AG04450 (cell line): ENCODE measurements at places on chromosomes 12 and 14.

DNA sequence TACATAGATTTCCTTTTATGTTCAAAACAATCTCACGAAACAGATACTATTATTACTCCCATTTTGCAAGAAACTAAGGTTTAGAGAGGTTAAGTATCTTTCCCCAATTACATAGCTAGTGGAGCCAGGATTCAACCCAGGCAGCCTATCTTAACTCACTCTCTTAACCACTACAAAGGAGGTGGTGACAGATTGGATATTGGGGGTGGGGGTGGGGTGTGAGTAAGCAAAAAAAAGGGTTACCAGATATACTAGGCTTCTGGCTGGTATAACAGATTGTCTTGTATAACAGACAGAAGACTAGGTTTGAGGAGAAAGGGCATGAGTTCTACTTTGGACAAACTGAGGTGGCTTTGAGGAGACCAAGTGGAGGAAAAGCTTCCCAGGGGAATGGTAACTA lies 2.1 kb downstream of the GMFB start:
- DNase-seq: no peak

- no peak for DNase-seq
Observed at GRCh38 chr12:75986001-75986746, 45.4 kb downstream of the PHLDA1 start.

- DNase-seq: no peak
Observed at GRCh38 chr12:95789126-95790032, 1.2 kb downstream of the NTN4 start.

- DNase-seq: no peak
Observed at GRCh38 chr12:117919479-117919878, 49.3 kb downstream of the KSR2 start.
